Hematopoietic multipotent progenitor cell treated with erythropoietin and hydrocortisone succinate and interleukin-3 and kit ligand, for 4 days (in vitro differentiated cells): ENCODE measurements at places on chromosomes 1 and 21.

DNA sequence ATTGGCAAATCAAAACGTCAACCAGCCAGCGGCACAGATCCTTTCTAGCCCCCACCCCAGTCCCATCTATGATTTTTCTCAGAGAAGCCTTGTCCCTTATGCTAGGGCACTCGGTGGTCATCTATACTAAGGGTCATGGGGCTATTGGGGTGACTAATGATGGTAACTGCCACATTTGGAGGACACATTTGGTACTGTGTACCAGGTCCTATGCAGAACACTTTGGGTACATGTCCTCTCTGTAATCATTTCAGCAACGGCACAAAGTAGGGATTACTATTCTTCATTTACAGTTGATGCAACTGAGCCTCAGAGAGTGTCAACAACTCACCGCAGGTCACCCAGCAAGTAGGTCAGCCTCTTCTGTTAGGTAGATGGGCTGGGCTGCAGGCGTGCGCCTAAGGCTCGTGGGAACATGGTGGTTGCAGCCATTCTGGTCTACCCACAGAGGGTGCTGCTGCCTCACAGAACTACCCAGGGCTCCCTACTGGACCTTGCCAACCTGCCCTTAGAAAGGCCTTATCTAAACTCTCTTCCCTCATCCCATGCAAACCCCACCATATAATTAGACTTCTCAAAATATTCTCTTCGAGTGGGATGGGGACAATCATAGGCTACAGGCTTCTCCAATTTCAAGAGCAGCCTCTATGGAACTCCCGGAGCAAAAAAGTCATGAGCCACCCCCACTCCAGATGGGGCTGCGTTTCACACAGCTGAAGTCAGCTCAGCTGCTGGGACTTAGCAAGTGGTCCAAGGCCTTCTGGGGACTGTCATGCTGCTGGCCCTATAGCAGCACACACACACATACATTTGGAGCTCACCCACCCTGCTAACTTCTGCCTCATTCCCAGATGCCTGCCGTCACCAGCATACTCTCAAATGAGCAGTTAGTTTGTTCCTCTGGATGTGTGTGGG, 5.8 kb upstream of the SDHB start:
- DNase-seq, result peak; percentile 87

GRCh38 chr1:4375812-4376211, 278.6 kb upstream of the AJAP1 start:
- DNase-seq, result no peak

DNA sequence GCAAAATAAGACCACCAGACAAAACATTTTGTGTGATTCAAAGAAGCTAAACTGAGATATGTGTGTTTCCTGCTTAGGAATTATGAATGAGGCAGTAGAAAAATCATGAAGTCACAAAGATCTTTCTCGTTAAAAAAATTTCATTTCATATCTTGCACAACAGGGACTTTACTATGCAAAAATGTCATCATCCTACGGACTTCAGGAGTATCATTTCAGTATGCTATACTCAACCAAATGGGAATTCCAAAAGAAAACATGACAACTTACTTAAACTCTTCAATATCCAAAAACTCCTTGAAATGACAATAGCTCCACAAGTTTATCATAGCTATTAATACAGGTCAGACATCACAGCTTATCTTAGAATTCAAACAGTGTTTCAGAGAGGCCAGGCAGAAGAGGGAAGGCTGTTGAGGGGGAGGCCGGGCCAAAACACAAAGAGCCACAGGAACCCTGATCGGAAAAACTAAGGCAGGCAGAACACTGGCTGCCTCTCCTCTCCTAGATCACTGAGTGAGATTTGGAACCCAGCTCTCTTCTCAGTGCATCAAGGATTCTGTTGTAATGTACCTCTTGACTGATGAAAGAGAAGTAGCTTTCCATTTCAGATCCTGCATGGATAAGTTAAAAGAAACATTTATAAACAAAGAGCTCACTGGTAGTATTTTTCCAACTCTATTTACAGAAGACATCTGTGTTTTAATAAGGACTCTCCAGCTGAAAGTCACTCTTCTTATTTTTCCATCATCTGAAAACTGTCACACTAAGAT, 66.9 kb downstream of the TESK2 start:
- no peak for DNase-seq

DNA sequence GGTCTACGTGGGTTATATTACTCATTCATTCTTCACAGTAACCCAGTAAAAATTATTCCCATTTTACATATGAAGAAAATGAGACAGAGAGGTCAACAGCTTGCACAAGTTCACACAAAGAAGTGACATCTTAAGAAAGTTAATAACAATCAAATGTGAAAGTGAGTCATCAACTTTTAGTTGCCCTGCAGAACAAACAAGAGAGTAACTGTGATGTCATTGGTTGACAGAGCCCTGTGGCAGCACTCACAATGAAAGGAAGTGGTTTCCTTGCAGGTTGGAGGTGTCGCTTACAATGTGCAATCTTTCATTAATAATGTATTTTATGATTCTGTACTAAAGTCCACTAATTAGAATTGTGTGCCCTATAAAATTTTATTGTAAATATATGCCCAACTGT, 369.6 kb downstream of the RYR2 start:
- DNase-seq, result no peak

DNA sequence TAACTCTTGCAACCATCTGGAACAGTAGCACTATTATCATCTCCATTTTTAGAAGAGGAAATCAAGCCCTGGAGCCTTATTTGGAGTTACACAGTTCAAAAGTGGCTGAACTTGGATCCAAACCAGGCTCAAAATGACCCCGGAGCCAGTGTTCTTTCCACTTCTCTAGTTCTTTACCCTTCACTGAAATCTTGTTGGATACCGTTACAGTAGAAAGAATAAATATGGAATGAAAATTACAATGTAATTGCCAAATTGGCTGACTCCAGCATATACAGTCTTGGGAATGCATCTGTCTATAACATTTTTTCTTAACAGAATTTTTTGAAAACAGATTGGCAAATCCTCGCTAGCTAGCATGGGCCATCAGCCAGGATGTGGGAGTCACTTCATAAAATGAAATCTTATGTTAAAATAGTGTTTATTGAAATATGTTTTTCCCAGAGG, 261.4 kb downstream of the CTH start:
- no peak for DNase-seq

DNA sequence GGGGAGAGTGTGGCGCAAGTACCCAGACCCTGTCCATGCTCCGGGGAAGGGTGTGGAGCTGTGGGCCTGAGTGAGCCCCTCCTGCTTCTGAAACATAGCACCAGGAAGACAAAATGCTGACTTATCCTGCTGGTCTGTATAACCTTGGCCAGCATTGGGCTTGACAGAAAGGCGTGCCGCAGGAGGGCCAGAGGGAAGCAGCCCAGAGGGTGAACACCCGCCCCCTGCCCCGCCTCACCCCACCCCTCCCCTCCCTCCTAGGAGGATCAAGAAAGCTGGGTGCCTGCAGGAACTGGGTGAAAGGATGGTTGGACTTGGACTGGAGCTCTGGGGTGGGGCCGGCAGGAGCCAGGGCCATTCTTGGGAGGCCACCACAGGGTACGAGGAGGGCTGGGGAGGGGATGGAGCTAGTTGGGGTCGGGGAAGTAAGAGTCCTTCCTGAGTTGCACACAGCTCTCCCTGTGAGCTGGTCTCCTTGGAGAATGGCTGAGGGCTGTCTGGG, 27.1 kb downstream of the PTPRF start:
- DNase-seq, result peak; percentile 29

GRCh38 chr21:10463156-10463555, 58.2 kb upstream of the TPTE start:
- no peak for DNase-seq

- DNase-seq, result peak; percentile 60
Measured at GRCh38 chr1:24420547-24420946, 4.9 kb downstream of the NIPAL3 start.

GRCh38 chr1:241323514-241324195, 33.4 kb downstream of the RGS7 start:
- peak; percentile 64 for DNase-seq

DNA sequence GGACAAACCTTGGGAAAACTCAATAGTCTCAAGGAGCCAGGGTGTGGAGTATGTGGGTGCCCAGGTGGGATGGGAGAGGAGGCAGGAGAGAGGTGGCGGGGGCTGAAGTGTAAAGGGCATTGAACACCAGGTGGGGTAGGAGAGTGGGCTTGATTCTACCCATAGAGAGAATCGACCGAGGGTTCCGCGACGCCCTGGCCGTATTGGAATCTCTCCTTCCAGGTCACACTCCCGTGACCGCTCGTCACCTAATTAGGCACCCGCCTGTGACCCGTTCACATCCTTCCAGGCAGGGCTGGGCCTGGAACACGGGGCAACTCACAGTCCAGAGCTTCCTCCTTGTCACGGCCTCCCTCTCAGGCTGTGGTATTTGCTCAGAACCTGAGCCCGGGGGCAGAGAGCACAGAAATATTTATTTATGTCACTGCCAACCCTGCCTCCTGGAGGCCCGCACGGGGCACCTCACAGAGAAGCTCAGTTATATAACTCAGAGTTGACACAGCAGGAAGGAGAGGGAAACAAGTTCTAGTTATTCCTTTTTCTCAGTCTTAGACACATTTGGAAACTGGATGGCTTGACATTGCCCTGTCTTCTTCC, 12.0 kb downstream of the NCMAP start:
- peak; percentile 48 for DNase-seq

GRCh38 chr1:216705676-216706075, 17.6 kb downstream of the ESRRG start:
- no peak for DNase-seq

DNA sequence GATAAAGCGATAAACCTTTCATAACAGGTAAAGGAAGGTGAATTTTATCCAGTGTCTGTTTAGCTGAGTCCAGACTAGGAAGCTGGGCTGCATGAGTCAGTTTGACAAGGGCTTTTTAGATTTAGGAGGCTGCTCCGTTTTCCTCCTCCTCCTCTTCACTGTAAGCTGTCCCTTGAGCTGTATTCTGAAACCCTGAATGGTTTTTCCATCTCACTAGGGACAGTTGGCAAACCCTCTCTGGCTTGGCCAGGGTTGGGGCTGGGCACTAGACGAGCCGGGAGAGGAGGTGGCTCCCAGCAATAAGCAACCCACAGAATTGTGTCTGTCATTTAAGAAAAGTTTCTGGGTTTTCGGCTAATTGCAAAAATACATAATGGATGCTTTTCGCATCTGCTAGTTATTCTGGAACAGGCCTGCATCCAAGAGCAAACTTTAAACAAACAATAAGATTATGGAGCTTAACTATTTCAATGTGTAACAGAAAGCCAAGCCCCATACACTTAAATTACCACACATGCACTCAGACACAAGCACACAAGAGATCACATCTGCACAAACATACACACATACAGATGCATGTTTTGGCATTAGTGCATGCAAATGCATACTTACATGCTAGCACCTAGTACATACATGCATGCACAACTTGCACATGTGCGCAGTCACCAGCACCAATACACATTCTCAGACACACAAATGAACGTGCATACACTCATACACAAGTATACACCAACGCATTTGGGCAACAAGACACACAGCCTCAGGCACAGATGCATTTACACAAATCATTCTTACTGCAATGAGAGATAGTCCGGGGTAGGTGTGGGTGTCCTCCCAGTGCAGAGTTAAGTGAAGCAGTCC, 27.8 kb upstream of the FOXE3 start:
- no peak for DNase-seq

- DNase-seq, result no peak
Measured at GRCh38 chr21:32481875-32482408, 69.4 kb downstream of the EVA1C start.

- DNase-seq, result no peak
Measured at GRCh38 chr1:208105756-208106155, 138.4 kb downstream of the PLXNA2 start.

GRCh38 chr1:100350787-100351094, 1.6 kb upstream of the CDC14A start:
- DNase-seq, result no peak

GRCh38 chr21:32748529-32748928, 20.7 kb upstream of the SYNJ1 start:
- no peak for DNase-seq
